Stimulated activated CD4-positive, alpha-beta T cell treated with anti-CD3 and anti-CD28 coated beads, Interleukin-2, amount 100 ng/mL, for 24 hours (primary cell): ENCODE measurements at places on chromosomes 3 and 15.

- no peak for DNase-seq
These were observed 27.9 kb downstream of the USP3 start for GRCh38 chr15:63532307-63532744.

- no peak for DNase-seq
These were observed 10.0 kb downstream of the BHLHE40 start for GRCh38 chr3:4988983-4989834.

DNA sequence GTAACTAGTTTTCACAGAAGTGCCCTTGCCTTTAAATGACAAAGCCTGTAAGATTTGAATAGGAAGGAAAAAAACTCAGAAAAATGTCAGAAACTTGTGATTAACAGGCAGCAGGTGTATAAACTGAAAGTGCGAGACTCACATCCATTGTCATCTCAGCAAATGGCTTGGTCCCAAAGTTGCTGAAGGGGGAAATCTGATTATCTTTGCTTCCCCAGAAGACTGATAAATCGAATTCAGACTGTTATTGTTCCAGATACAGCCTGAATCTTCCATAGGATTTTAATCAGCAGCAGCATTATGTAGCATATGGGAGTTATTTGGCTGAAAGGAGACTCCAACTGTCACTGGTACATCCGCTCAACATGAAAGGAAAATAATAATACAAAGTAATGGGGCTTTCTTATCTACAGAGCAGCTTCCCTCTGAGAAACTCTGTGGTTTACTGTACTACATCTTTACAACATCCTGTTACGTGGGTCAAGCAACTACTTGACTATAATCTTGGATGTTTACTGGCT, 550.4 kb upstream of the CCDC54 start:
- no peak for DNase-seq

DNA sequence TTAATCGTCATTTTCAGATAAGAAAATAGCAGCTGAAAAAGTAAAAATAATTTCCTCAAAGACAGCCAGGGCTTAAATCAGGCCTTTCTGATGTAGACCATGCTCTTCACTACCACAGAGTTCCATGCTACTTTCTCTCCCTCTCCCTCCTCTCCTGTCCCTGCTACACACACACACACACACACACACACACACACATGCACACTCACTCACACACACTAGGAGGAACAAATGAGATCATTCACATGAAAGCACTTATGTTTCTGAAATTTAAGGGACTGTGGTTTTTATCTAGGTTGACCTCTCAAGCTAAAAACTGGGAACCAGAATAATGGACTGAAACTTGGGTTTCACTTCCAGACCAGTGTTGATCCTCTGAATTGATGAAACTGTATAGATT, 4.1 kb upstream of the PSMA4 start:
- no peak for DNase-seq

DNA sequence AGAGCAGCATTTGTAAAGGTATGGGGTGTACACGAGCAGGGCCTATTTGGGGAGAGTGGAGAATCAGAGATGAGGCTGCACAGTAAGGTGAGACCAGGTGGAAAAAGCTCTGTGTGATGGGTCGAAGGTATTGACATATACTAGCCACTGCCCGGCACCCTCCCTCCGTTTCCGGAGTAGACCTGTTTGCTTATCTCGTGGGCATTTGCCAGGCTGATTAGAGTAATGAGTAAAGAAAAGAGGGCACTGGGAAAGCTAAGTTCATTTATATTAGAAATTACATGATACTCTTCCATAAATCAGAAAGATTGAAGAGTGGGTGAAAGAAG, 46.2 kb upstream of the ATG7 start:
- DNase-seq: no peak
